Neural crest cell (in vitro differentiated cells): ENCODE measurements at places on chromosomes 6 and 20. TPM values are rescaled to one million over a fixed set of nuclear protein-coding genes. Genes with fewer than 3 reads are reported as not detected.

The CTAGE9 gene
- total RNA-seq, result not detected in 2 replicates

The LKAAEAR1 gene
- total RNA-seq, result not detected in 2 replicates

The CPXM1 gene
- 200 and 218 TPM in 2 replicates for total RNA-seq

The FAM83C gene
- not detected in 2 replicates for total RNA-seq

The C6orf136 gene
- total RNA-seq, result 15.4 and 17.4 TPM in 2 replicates

The HNF4A gene
- total RNA-seq, result not detected in 2 replicates

GRCh38 chr6:22722913-22723312, 153.5 kb downstream of the HDGFL1 start:
- DNase-seq, result no peak

GRCh38 chr6:44257753-44258324, 511 bp upstream of the SLC35B2 start:
- no peak for DNase-seq

- no peak for DNase-seq
Measured at GRCh38 chr20:38759106-38759505, 10.8 kb downstream of the ACTR5 start.

DNA sequence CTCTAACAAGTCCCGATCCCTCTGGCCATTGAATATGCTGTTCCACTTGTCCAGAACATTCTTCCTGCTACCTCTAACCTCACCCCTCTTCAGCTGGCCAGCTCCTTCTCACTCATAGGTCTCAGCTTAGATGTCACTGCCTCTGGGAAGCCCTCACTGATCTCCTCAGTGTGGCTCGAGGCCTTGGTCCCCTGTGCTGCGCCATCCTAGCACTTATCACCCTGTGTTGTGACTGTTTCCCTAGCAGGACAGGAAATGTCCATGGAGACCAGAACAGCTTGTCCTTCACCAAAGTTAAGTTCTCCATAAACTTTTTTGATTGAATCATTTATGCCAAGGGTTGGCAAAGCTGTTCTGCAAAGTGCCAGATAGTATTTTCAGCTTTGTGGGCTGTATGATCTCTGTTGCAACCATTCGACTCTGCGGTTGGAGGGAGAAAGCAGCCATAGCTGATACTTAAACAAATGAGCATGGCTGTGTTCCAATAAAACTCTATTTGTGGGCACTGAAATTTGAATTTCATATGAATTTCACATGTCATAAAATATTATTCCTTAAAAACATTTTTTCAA, 6.5 kb upstream of the BNIP5 start:
- DNase-seq, result no peak

- no peak for DNase-seq
Measured at GRCh38 chr6:4489538-4489937, 286.7 kb upstream of the CDYL start.

- DNase-seq, result no peak
Measured at GRCh38 chr6:12294851-12295536, 4.8 kb downstream of the EDN1 start.

DNA sequence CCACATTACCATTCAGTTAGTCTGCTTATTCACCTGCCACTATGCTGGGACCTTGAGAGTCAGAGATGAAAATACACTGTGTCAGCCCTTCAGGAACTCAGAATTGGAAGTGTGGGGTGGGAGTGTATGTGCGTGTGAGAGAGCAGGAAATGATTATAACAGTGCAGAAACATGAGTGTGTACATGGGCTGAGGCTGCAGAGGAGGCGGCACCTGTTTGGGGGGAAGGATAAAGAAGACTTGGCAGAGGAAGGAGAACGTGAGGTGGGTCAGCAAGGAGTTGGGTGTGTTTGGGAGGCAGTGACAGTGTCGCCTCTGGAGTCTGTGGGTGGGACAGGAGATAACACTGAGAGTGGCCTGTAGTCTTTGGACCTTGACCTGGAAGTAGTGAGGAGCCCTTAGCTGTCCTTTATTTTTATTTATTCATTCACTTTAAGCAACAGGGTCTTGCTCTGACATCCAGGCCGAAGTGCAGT, 3.1 kb downstream of the CHMP4B start:
- no peak for DNase-seq

DNA sequence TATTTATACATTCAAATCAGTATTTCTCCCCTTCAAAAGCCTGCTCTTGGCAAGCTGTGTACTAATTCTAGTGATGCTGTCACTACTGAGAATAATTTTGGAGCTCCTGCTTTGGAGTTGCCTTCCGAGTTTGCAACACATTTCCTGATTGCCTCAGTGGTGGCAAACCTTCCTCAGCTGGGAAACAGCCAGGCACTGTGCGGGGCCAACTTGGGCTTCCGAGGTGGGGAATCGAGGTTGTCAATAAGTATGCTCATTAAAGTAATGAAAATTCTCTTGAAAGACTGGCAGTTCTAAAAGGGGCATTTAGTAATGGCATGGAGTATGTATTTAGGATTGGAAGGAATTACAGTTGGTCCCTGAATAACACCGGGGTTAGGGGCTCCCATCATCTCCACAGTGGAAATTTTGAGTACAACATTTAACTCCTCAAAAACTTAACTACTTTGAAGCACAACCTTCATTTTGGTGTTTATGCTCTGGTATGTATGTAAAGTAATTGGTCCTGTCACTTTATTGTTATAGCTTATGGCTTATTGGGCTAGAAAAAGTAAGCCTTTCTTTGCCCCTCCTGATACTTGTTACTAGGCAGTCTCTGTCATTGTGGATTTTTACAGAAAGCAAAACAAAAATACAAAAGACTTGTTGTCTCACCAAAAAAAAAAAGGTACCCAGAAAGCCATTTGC, 2.7 kb downstream of the PAQR8 start:
- no peak for DNase-seq

- DNase-seq, result no peak
Measured at GRCh38 chr6:125913864-125914351, 42.7 kb upstream of the HINT3 start.
